GM20000 (cell line): ENCODE measurements at places on chromosomes 5 and 9.

DNA sequence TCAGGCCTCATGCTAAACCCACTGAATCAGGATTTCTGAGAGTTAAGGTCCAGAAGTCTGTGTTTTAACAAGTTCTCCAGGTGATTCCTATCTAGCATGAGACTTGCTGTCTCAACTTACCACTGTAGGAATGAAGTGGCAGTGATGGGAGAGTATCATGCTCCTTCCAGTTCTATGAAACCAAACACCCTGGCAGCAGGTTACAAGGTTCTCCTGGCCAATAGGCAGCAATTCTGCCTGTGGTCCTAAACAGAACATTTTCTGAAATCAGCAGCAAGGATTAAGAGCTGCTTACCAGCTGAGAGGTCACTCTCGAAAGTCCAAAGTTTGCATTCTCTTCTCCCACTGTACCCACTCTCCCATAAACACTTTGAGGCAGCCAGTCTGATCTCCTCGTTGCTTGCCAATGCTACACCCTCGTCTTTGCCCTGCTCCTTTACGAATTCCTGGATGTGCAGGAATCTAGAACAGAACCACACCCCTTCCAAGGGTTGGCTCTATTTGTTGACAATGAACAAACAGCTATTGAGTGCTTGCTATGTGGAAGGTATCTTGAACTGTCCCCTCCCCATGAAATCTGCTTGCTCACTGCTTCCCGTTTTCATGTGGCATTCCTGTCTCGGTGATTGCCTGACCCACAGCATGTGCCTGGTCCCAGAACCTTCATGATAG lies 100.5 kb downstream of the TMEM174 start:
- no peak for DNase-seq

GRCh38 chr5:79149433-79149832 lies 37.8 kb downstream of the BHMT start:
- no peak for DNase-seq

- no peak for DNase-seq
Observed at GRCh38 chr9:86526021-86526420, 171.8 kb upstream of the TUT7 start.

- DNase-seq = no peak
Observed at GRCh38 chr5:173143567-173143966, 764 bp upstream of the BNIP1 start.

DNA sequence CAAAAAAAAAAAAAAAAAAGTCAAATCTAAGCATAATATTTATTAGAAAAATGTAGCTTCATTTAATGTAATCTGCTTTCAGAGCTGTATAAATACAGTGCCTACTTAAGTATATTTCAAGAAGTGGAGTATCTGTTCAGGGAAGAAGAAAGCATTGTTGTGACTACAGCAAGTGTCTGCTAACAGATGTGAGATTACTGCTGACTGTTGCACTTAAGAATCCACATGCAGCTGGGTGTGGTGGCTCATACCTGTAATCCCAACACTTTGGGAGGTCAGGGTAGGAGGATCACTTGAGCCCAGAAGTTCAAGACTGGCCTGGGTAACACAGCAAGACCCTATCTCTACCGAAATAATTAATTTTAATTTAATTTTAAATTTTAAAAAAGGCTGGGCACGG lies 19.0 kb downstream of the KDM3B start:
- no peak for DNase-seq

DNA sequence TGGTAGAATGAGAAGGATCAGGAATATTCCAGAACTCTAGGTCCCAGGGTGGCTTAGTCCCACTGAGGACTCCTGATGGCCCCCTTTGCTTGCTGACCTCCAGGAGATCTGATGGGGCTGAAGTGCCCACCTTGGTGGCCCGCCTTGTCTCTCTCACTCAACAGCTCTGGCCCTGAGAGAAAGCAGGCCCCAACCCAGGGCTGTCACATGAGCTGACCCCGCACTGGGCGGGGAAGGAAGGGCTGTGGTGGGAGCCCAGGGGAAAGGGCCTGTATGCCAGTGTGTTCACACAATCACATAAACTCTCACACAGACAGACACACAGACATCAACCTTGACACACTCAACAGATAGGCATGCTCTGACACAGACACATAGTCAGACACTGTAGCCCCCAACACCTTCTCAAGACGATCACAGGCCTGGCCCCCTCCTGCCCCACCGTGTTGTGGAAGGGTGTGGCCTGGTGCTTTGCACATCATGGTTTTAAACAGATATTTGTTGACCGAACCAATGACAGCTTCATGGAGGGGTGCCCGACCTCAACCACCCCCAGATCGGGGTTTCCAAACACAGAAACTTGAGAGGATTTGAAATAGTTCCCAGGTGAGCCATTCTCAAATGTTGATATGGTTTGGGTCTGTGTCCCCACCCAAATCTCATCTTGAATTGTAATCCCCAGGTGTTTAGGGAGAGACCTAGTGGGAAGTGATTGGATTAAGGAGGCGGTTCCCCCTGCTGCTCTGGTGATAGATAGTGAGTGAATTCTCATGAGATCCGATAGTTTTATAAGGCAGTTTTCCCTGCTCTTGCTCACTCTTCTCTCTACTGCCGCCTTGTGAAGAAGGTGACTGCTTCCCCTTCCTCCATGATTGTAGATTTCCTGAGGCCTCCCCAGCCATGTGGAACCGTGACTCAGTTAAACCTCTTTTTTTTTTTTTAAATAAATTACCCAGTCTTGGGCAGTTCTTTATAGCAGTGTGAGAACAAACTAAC lies 48.5 kb upstream of the HAND1 start:
- DNase-seq = no peak

- no peak for DNase-seq
Observed at GRCh38 chr5:164060786-164061355, 555.5 kb downstream of the MAT2B start.

- no peak for DNase-seq
Observed at GRCh38 chr5:72599065-72599433, 91.8 kb upstream of the ZNF366 start.

- no peak for DNase-seq
Observed at GRCh38 chr9:117407436-117408022, 7.3 kb downstream of the ASTN2 start.

GRCh38 chr9:132049323-132049882 lies 30.3 kb downstream of the MED27 start:
- DNase-seq = no peak

- DNase-seq = no peak
Observed at GRCh38 chr9:20187318-20187717, 398.5 kb upstream of the SLC24A2 start.

DNA sequence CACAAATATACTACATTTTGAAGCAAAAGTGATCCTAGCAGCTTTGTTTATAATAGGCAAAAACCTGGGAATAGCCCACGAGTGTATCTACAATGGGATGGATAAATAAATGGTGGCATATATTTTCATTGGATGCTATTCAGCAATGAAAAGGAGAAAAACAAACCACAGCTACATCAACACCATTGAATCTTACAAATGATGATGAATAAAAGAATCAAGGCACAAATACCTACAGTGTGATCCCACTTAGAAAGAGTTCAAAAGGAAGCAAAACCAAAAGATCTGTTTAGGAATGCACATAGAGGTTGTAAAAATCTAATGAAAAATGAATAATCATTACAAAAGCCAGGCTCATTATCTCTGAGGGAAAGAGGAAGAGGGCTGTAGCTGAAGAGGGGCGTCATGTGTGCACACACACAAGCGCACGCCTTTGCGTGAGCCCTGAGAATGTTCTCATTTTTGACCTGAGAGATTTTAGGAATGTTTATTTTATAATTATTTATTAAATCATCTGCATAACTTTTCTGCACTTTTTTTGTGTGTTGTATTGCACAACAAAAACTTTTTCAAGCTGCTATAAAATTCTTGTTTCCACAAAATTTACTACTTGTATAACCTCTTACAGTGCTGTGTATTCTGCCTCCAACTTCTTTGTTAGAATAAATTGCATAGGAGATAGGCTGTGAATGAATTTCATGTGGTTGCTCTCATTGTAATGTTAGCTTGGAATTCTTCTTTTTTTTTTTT lies 5.9 kb upstream of the RHOBTB3 start:
- DNase-seq = no peak

- DNase-seq = no peak
Observed at GRCh38 chr9:136726118-136726517, 13.7 kb downstream of the DIPK1B start.

DNA sequence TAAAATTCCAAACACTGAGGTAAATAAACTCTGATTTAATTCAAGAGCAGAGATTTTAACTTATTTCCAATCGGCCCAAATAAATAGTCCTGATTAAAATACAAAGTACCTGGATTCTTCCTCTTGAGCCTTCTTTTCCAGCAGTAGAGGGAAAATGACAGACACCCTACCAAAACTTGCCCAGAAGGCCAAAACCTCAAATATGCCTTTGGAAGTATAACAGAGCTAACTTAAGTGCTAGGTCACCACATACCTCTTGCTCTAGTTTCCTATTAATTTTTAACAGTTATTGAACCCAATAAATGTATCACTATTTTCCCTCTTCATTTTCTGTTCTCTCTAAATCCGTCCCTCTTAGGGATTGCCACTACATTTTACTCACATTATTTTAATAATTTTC lies 1.4 kb downstream of the BAAT start:
- DNase-seq = no peak

DNA sequence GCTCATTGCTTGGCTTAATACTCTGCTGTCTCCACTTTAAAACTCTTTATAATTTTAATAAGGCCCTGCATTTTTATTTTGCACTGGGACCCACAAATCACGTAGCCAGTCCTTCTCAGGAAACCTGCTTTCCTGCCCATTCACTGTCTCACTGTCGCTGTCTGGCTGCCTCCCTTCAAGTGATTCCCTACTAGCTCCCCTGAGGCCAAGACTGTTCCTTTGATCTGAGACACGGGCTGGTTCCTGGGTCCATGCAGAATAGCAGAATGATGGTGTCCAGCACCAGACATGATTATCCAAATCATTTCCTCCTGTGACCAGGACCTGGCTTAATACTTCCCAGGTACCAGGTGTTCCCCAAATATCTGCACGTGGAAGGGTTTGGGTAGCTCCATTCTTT lies 597.1 kb upstream of the KLF4 start:
- DNase-seq = no peak

GRCh38 chr9:96068511-96068910 lies 193.0 kb downstream of the ERCC6L2 start:
- no peak for DNase-seq

DNA sequence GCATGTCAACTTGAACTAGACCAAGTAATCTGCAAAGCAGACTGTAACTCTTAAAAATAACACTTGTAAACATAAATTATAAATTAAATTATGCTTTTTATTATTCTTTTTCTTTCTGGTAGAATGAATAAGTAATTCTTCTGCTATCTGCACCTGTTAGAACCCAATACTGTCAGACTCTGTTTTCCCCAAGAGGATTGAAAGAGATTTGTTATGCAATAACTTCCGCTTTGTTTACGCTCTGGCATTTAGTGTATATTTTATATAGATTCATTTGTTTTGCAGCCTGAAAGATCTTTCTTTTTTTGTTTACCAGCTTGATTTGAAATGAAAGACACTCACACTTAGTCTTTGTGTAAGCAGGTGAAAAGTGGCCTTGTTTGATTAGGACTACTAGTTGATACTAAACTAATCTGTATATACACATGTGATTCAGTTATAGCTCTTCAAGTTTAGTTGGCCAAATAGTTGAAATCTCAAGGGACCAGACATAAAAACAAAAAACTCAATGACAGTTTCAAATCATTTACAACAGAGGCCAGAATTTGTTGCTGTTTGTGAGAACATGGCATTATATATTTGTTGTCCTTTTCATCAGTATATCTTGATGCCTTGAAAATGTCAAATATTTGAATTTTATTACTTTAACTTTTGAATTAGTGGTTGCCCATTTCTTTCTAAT lies 155.8 kb downstream of the PBX3 start:
- DNase-seq = no peak

DNA sequence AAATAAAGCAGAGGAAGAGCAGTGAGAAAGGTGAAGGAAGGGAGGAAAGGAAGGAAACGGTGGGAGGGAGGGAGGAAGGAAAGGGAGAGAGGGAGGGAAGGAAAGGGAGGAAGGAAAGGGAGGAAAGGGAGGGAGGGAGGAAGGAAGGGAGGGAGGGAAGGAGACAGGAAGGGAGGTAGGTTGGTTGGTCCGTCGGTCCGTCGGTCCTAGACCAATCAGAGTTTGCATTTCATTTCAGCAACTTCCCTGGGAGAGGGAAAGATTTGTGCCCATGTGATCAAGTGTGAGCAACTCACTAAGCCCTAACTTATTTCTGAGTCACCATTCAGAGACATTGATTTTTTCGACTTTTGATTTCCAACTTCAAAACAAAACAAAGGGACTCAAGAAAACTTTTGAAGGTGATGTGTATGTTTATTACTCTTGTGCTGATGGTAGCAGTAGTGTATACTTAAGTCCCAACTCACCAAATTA lies 18.8 kb downstream of the NANS start:
- DNase-seq = no peak

DNA sequence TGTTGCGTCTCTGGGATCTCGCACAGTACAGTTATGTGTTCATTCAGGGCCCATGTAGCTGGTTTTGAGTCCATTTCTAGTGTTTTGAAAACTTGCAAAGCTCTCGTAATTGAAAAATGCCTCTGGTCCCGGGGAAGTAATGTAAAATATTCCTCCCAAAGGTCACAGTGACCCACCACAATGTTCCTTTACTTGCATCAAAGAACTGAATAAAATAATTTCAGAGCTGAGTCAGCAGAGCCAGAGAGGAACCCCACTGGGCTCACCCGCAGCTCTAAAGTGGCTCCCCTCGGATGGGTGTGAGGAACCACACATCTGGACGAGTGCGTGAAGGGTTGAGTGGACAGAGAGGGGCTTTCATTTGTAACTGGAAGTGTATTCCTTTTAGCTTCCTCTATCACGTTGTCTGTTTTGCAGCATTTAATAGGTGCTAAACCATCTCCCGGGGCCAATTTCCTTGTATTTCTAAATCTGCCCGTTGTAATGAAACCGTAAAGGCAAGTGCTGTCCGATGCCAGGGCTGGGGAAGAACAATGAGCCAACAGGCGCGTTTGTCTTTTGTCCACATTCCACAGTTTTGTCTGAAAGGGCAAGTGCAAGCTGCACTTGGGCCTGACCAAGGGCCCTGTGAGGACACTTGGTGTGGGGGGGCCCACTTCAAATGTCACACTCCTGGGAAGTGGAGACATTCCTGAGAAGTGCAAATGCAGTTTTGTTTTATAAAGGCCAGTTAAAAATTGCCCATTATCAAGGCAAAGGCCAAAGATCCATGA lies 29.9 kb downstream of the COL5A1 start:
- DNase-seq = no peak

DNA sequence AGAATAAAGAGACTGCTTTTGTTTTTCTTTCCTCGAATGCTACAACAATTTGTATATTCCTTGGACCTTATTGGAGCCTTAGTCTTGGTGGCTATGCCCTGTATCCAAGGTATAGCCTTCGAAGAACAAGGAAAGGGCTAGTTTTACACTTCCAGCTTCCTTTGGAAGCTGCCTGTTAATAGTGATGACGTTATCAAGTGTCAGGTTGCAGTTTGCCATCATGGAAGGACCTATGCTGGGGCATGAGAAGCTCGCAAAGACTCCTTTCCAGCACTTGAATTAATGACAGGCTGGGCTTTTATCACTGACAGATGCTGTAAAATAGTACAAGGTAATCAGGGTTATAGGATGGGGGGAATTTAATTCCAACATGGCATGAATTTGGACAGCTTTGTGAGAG lies 157.9 kb downstream of the KDM4C start:
- no peak for DNase-seq

GRCh38 chr9:22009506-22009867 lies 382 bp upstream of the CDKN2B start:
- no peak for DNase-seq
